ENCODE measurements at places on chromosomes 3 and 15.

DNA sequence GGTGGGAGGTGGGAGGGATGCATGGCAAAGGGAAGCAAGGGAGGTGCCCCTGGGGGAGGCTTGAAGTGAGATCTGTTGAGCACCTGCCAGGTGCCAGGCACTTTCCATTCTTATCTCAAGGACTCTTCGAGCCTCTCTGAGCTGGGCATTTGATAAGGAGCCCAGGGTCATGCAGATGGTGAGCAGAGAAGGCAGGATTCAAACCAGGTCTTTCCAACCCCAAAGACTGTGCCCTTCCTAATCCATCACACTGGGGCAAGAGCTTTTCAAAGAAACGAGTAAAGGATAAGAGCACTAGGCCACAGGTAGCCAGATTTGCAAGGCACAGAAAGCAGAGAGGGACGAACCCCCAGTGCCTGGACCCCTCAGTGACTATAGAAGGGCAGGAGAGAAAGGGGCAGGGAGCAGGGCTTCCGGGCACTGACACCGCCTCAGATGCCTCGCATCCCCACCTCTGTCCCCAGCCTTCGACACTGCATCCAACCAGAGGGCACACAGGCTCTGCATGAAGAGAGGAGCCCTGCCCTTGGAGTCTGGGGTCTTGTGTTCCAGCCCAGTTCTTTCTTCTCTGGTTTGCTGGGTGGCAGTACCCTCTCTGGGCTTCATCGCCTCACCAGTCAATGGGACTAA lies 21.0 kb downstream of the IGDCC4 start:
- no peak for DNase-seq

DNA sequence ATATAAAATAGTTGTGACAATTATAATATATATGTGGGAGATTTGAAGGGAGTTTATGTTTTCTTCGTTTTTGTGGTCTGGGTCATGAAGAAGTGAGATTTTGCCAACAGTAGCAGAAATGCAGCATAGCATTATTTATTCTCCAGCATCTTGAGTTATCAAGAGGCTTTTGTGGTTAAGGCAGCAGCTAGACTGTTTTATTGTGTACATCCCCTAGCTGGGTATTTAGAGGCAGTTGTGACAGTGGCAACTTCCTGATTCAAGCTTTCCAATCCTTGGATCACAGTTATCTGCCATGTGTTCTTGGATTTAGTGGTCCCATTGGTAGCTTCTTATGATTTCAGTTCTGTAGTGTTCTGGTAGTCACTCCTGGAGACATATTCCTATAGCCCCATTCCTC lies 29.0 kb downstream of the ARIH1 start:
- DNase-seq: no peak

DNA sequence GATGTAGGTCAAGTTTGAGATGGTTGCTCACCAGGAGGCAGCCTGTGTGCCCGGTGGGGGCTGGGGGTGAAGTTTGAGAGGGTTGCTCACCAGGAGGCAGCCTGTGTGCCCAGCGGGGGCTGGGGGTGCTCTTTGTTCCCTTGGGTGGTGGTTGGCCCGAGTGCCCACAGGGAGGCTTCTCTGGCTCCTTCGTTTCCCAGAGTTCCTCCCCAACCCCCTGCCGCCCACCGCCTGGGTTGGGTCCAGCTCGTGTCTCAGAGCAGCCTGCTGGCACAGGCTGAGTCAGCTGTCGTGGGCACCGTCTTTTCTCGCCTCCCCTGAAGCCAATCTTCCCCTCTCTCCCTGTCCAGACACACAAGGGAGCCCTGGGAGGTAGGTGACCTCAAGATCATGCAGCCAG lies 3.1 kb downstream of the APBA2 start:
- DNase-seq: no peak

GRCh38 chr3:72299823-72300222 lies 514.9 kb upstream of the PROK2 start:
- DNase-seq: no peak

- DNase-seq: no peak
These were observed 5.6 kb downstream of the FNDC3B start for GRCh38 chr3:172044833-172045585.

- no peak for DNase-seq
These were observed 43.8 kb downstream of the NEK10 start for GRCh38 chr3:27325419-27325818.

DNA sequence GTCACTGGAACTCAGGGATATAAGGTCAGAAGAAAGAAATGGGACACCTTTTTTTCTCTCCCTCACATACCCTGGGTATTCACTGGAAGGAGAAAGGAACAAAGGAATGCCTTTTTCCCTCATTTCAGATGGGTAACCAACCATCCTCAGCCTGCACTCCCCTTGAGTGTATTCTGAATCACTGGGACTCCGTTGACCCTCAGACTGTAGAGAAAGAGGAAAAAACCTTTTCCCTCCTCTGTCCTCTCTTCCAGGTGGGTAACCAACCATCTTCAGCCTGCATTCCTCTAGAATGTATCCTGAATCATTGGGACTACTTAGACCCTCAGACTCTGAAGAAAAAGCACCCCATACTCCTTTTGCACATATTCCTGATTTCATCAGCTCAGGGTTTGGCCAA lies 11.4 kb downstream of the PRR20G start:
- no peak for DNase-seq

DNA sequence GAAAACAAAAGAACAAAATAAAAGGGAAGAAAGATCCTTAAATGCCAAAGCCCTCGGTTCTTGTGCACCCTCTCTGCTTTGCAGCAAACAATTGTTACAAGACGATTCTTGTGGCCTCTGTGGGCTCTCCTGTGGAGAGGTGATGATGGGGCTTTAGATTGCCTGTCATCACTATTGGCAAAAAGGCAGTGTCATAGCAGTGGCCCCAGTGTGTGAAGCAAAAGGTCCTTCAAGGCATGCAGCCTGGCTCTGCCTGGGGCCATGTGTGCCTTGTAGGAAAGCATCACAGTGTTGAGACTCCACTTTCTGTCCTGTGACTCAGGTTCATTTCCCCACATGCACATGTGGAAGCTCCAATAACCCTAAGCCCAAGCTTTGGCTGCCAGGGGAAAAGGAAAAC lies 43.7 kb downstream of the POC1A start:
- no peak for DNase-seq

DNA sequence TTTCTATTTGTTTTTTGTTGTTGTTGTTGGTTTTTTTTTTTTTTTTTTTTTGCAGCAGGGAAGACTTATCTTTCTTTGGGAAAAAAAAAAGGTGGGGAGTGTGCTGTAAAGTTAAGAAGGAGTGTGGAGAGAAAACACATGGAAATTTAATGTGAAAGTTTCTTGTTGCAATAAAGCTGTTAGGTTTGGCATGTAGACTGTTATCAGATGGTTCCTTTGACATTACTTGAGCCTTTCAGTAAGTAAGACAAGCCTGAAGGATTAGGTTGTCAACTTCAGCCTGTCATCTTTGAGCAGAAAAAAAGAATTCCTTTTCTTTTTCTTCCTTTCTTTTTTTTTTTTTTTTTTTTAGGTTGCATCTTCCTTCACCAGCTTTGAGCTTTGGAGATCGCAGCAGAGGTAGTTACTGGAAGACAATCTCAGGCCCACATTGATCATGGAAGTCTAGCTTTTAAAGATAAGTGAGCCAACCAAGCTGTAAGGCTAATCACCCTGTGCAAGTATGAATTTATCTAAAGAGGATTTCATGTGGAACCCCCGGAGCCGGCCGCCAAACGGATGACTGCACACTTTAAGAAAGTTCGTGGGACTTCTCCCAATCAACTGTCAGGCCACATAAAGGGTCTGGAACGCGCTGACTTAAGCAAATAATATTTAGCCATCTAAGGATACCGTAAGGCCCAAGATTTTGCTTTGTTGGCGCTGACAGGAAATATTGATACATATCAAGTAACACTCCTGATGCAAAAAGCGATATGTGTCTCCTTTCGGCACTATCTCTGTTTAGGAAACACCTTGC lies 1040.1 kb upstream of the NR2F2 start:
- DNase-seq: no peak

GRCh38 chr15:55353025-55353424 lies 34.0 kb downstream of the PIGB start:
- no peak for DNase-seq

DNA sequence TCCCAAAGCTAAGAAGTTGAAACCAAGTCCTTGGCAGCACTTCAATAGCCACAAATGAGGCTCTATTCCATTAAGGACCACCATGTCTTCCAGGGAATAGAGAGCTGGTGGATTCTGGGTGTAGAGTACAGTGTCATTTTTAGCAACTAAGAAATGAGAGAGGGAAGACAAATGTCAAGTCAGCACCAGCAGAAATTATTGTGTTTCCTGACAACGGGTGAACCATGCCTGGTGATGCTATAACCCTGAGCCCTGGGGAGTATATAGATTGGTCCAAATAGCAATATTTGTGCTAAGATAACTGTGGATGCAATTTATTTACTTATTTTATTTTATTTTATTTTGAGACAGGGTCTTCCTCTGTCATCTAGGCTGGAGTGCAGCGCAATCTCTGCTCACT lies 305.6 kb upstream of the WNT5A start:
- DNase-seq: no peak

DNA sequence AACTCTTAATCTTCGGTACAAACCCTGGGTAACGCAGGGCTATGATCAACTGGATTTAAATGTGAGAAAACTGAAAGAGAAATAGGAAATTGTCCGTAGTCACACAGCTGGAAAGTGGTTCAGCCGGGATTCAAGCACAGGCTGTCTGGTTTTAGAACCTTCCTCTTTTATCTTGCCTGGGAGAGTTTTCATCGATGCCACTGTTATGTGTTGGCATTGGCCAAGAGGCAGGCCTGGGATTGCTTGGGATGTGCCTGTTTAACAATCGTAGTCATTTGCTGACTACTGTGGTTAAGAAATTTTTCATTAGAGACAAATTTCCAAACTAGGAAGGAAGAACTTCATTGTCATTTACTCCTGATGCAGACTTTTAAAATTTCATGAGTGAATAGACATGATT lies 4.3 kb downstream of the MCTP2 start:
- DNase-seq: no peak

DNA sequence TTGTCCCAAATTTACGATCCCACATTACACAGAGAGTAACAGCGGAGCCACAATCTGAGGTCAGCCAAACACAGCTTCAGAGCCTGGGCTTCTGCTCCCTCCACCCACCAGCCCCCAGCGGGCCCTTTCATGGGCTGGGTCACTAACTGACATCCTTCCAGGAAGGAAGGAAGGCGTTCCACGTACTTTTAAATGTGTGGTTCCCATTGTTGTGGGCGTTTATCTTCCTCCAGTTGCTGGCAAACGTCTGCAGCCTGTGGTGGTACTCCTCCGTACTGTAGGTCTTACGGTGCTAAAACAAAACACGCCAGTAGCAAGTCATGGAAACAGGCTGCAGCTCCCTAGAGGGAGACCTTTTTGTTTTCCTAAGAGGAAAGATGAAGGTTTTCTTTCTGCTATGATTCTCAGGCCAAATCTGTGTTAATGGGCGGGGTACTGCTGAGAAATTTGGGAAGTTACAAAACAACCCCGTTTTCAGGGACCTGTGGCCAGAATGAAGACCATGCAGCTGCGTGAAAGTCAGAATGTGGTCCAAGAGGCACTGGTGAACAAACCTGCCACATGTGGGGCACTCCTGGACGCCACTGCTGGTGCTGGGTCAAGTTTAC lies 7.6 kb downstream of the CTSH start:
- DNase-seq: no peak

DNA sequence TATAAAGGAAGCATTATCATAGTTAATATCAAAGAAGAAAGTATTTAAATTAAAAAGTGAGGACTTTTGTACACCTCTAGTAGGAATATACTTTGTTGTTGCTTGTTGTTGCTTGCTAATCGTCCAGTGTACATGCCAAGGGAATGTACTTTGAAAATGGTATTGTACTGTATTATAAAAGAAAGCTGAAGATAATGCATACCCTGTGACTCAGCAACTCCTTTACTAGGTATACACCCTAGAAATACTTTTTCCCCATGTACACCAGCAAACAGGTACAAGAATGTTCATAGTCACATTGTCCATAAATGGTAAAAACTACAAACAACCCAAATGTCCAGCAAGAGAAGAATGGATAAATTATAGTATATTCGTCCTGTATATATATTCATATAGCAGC lies 12.0 kb downstream of the TTBK2 start:
- DNase-seq: no peak

DNA sequence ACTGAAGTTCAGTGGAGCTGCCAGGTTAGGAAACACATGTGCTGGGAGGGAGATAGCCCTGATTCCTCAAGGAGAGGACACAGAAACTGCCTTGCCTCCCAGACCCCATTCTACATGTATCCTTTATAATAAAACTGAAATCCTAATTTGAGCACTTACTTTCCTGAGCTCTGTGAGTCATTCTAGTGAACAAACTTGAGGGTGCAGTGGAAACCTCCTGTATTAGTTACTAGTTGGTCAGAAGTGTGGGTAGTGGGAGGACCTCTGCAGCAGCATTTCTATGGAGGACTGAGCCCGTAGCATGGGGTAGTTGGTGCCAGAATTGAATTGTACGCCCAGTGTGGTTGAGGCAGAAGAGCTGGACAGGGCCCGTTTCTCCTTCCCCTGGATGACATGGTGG lies 23.9 kb downstream of the ATP1B3 start:
- no peak for DNase-seq

- DNase-seq: no peak
These were observed 25.6 kb upstream of the PYGO1 start for GRCh38 chr15:55613727-55614126.

DNA sequence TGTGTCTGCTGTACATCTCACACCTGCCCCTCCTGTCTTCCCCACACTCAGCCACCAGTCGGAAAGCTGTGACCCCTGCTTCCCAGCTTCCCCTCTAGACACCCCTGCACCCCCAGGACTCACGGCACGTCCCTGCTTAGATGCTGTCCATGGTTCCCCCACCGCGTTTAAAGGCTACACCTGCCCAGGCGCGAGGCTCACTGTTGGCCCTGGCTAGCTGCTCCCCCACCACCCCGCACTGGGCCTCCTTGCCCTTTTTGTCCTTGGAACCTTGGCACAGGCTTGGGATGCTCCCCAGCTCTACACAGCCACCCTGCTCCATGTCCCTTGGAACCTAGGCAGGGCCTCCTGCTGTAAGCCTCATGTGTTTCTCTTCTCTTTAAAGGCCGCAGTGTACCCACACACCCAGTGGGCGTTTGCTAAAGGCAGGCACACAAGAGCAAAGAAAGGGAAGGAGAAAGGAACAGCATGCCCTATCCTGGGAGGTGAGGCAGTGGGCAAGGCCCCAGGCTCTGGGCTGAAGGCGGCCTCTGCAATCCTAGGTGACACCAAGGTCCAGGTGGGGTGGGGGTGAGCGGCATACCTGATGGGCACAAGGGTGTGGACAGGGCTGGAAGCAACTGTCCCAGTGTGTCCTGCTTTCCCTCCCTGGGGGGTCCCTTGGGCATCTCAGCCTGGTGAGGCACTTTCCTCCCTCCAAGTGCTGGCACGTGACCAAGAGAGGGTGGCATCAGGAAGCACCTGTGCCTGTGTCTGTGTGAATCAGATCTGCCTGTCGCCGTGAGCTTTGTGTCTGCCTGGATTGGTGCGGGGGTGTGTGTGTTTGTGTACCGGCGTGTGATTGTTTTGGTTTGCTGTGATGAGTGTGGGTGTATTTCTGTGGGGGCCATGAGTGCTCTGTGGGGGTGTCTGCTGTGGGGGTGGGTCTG lies 54.4 kb downstream of the TPRA1 start:
- DNase-seq: no peak

All from WERI-Rb-1 (cell line).